SJSA1 (cell line): ENCODE measurements at places on chromosomes 11 and 22. TPM values are rescaled to one million over a fixed set of nuclear protein-coding genes. Genes with fewer than 3 reads are reported as not detected.

DNA sequence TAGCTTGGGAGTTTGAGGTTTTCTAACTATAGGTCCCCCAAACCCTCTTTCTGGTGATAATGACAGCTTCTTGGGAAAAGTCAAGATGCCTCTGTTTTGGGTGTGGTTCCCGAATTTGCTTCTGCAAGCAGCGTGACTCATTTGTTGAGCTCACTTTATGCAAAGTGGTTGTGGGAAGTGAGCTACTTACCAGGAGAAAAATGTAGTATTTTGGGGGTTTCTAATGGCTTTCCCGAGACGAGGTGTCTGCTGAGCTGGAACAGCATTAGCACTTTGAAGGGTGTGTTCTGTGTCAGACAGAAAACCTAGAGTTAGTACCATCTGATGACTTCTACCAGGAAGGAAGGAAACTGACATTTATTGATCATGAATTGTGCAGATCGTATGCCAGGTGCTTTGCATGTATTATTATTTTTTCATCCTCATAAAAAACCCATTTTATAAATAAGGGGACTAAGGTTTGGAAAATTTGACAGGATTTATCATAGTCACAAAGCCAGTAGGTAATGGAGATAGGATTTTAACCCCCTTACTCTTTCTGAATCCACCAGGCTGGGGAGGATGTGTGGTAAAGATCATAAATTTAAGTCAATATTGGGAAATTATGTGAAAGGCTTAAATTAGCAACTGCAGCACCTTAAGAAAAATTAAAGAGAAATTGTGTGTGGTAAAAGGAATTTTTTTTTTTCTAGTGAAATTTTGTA lies 108.8 kb upstream of the CD44 start:
- peak; percentile 57 for DNase-seq

The LUZP2 gene
- not detected in 2 replicates for total RNA-seq

The MAPK8IP2 gene
- 0.03 TPM in 1 of 2 replicates, not detected in the other for total RNA-seq

GRCh38 chr22:17158176-17158567 lies 905 bp downstream of the HDHD5 start:
- DNase-seq, result no peak

- peak; percentile 84 for DNase-seq
Measured at GRCh38 chr11:11039208-11039965, 181.5 kb upstream of the ZBED5 start.

DNA sequence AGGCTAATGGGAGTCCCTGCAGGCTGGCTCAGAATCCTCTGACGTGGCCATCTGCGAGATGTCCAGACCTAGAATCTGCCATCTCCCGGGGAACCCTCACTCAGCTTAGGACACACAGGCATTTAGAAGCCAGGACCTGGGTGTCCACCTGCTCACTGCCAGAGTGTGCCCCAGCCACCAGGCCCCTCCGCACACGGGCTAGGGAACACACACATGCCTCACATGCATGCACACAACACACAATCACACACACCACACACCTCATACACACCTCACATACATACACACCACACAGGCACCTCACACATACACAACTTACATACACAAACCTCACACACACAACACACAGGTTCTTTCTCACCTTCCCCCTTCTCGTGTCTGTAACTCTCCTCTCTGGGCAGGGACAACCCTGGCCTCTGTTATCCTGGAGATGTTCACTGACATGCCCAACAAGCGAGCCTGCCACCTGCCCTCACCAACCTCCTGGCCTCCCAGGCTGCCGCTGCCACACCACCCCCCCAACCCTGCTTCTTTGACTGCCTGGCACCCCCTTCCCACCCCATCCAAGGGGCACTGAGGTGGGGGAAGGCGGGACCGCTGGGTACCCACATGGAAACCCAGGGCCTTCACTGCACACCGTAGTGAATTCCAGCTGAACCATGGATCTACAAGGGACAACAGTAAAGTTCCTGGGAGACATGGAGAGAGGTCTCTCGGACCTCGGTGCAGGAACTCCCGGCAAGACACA lies 38.1 kb downstream of the GNB1L start:
- no peak for DNase-seq

The HSPB2 gene
- not detected in 2 replicates for total RNA-seq

DNA sequence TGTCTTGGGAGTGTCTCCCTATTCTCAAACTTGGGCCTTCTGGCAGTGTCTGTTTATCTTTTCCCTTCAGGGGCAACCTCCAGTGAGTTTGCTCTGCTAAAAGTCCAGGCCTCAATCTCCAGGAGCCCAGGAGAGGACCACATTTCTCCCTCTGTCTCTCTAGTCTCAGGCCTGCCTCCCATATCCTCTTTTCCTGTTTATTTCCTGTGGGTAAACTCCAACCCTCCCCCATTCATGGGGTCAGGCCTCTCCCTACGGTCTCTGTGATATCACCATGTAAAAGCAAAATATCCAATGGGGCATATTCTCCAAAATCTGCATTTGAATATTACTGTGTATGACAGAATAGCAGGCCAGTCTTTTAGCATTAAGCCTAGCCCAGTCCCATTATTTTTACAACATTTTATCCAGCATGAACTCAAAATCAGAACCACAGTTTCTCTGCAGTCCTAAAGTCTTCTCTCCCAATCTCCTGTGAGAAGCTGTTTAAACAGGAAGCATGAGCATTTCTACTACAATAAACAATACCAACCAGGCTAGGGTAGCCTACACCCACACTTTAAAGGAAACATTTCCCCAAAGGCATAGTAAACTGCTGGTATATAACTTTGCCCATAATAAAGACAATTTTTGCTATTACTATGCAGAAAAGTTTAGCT lies 18.0 kb upstream of the TMEM135 start:
- DNase-seq, result peak; percentile 5

DNA sequence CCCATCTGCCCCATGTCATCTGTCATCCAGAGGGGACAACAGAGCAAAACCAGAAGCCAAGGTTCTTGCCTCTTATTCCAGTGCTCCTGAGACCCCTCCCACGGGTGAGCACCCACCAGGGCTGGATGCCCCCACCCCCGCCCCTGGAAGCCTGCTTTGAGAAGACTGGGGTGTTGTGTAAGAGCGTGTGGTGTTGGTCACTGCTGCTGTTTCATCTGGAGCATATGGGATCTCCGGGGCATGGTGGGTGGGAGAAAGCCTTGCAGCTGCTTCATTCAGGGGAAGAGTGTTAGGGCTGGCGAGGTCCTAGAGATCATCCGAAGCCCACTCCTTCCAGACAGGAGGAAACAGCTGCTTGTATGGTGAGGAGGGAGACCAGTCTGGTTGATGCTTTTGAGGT lies 54.1 kb downstream of the CHRDL2 start:
- DNase-seq, result no peak

The DNHD1 gene
- 1.5 and 1.8 TPM in 2 replicates for total RNA-seq

DNA sequence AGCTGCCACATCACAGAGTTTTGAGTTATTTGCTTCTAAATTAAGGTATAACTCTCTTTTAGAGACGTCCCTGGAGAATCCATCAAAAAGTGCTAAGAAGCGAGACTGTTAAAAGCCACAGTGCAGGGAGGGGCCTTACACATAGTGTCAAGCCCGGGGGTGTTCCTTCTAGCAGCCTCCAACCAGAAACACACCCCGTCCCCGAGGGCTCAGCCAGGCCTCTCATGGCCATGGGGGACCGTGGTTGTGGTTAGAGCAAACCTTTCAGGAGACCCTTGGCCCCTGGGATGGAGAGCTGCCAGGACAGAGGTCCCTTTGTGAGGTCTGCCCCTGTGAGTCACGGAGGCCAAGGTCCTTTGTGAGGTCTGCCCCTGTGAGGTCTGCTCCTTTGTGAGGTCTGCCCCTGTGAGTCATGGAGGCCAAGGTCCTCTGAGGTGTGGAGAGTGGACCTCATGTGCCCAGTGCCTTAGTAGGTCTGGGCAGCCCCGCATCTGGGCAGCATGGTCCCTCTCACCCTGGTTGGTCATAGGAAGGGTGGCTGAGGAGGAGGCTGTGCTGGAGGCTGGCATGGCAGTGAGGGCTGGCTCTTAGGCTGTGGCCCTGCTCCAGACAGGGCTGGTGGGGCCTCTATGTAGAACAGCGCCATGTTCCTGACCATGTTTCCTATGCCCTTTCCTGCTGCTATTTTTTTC lies 5.4 kb downstream of the GNAZ start:
- peak; percentile 94 for DNase-seq

The RIMBP3C gene
- total RNA-seq, result 0.76 and 0.81 TPM in 2 replicates

DNA sequence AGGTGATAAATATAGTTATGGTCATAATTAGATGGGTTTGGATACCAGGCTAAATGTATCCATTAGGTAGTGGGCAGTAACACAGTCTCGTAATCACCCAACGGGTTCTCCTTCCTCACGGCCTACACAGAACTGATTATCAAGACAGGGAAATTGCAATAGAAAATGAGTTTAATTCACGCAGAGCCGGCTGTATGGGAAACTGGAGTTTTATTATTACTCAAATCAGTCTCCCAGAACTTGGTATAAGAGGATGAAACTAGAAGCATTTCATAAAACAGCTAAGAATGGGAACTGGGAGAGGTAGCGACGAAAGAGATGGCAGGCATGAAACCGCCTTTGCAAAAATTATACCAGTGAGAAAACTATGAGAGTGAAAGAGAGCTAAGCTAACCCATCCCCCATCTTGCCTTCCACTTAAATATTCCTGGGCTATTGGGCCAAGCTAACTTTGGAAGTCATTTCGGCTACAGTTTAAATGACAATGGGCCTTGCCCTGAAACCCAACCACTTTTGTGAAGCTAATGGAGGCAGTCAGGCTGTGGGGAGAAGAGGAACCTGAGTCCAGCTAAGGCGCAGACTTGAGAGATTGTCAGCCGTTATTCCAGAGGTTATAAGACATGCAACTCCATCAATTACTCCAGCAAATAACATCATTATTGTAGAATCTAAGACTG lies 29.6 kb downstream of the CTSC start:
- DNase-seq, result no peak
